ENCODE measurements at places on chromosomes 3 and 15. TPM values are rescaled to one million over a fixed set of nuclear protein-coding genes. Genes with fewer than 3 reads are reported as not detected.

The GABRR3 gene
- total RNA-seq: not detected

The SERPINI2 gene
- total RNA-seq: not detected

The CCK gene
- 1.6 TPM for total RNA-seq

The CYP11A1 gene
- 0.69 TPM for total RNA-seq

The IL16 gene
- total RNA-seq: 8.9 TPM

The WDR93 gene
- 0.20 TPM for total RNA-seq

- DNase-seq: no peak
Observed at GRCh38 chr3:71926616-71927015, 141.7 kb upstream of the PROK2 start.

DNA sequence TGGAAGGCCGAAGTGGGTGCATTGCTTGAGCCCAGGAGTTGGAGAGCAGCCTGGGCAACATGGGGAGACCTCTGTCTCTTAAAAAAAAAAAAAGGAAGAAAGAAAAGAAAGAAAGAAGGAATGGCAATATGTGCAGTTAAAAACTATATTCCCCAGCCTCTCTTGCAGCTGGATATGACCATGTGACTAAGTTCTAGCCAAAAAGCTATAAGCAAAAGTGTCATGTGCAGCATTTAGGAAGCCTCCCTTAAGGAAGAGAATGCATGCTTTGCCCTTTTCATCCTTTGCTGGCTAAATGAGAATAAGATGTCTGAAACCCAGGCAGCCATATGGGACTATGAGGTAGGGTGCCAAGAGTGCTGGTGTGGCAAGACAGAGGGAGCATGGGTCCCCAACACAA, 21.8 kb downstream of the CYP19A1 start:
- no peak for DNase-seq

DNA sequence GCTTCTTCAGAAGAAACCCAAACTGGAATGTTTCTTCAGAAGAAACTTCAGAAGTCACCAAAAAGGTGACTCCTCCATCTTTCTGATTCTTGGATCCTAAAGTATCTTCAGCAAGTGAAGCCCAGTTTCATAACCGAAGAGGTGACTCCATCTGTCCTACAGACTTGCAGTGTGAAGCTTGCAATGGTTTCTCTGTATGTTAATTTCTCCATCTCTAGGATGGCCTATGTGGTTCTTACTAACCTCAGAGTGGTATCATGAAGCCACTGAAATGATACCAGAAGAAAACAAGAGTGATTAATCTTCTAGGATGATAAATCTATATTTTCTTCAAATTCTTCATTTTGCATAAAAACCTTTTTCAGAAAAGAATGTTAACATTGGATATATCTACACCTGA, 495 bp upstream of the AQP9 start:
- DNase-seq: no peak

GRCh38 chr3:151347432-151347831, 18.1 kb upstream of the P2RY13 start:
- no peak for DNase-seq

- no peak for DNase-seq
Observed at GRCh38 chr3:197009532-197010019, 20.0 kb downstream of the MELTF start.

DNA sequence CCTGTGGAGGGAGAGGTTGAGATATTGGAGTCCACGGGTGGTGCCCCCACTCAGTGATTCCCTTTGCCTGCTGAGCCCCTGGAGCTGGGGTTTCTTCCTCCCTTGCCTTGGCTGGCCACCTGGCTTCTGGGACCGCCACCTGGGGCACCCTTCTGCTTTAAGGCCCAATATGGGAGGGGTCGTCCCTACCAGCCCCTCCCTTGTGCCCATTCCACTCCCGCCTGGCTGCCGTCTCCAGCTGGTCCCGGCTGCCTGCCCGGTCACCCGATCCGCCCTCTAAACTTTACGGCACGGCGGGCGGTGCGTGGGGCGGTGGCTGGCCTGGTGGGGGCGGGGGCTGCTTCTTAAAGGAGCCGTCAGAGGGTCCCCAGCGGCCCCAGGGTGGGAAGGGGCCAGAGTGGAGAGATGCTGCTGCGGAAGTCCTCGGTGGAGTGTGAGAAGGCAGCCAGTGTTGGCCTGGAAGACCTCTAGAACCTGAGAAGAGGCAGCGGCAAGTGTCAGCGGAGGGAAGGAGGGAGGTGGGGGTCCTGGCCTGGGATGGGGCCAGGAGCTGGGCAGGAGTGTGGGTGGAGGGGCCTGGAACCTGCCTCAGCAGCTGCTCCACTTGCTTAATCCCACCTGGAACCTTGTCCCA, 1.6 kb upstream of the SEMA3B start:
- no peak for DNase-seq

- DNase-seq: no peak
Observed at GRCh38 chr3:8743021-8743601, 9.5 kb downstream of the CAV3 start.

DNA sequence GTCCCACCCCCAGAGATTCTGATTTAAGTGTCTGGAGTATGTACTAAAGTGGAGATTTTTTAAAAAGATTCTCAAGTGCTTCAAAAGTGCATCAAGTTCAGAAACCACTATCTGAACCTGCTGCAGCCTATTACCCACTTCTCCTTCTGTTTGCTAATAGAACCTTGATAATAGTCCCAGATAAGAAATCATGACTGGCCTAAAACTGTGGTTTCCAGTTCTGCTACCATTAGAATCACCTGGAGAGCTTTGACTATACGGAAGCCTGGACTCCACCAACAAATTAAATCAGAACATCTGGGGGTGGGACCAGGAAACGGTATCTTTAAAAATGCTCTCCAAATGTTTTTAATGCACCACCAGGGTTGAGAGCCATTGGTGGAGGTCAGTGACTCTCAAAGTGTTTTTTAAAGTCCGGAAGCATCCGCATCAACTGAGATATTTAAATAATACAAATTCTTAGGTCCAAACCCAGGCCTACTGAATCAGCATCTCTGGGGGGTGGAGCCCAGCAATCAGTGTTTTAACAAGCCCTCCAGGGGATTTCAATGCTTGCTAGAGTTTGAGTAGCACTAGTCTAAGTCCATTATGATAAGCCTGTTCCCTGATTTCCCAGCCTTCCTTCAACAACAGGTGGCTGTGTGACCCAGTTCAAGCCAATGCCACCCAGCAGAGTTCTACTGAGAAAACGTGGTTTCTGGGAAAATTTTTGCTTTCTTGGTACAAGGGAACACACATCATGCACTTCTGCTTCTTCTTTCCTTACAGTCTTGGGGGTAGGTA, 45.4 kb upstream of the TIPARP start:
- no peak for DNase-seq

DNA sequence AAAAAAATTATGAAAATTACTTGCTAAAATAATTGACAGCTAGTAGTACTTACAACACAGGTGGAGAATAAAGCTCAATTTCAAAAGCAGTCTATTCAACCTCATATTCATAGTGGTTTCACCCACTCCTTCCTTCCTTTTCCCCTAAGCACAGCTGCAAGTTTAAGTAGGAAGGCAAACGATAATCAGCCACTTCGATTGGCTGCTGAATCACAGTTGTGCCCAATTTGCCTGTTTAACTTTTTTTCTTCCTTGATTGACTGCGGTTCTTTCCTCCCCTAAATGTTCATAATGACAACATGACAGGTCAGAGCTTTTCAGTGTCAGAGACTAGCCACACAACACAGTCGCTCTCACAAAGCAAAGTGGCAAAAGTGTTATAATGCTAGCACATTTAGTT, 468.0 kb upstream of the GBE1 start:
- DNase-seq: no peak

- peak; percentile 47 for DNase-seq
Observed at GRCh38 chr3:16448639-16449070, 64.8 kb downstream of the RFTN1 start.

GRCh38 chr3:111617912-111618601, 22.9 kb upstream of the ZBED2 start:
- no peak for DNase-seq

GRCh38 chr15:76146812-76147211, 87.0 kb downstream of the TMEM266 start:
- DNase-seq: no peak

DNA sequence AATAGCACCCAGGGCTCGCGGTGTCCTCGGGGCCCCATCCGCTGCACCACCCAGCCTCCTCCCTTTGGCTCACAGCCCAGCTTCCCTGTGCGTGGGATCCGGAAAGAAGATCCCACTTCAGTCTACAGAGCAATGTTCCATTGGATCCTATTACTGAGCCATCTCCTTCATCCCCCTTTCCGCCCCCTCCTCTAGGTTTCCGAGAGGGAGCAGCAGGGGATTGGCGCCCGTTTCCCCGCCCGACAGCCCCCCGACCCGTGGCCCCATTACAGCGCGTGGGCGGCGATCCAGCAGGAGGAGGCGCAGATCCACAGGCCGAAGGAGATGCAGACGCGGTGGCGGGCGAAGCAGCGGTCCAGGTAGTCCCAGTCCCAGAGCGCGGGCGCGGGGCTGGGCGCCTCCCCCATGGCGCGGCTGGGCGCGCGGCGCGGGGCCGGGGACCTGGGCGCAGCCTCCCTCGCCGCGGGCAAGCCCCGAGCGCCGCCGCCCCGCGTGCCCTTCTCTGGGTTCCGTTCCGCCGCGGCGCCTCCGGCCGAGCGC, 340 bp downstream of the TMEM44 start:
- DNase-seq: peak; percentile 21

DNA sequence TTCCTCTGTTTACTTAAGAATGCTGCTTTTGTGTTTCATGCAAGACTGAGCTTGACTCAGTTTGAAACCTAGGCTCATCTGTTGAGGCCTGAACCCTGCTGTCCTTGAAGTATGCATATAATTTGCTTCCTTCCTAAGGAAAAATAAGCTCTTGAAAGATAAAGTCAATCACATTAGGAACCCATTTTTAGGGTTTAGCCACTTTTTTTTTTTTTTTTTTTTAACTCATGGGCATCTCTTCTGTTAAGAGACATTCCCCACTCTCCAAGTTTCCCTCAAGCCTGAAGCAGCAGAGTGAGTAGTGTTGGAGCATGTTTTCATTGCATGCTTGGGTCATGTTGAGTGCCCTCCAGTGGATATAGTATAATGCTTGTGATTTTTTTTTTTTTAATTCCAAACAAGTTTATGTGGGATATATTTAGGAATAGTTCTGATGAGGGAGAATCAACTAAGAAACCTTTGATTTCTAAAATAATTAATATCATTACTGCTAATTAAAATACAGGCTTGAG, 3.6 kb downstream of the CTNNB1 start:
- DNase-seq: peak; percentile 45
